Myometrial cell (primary cell): ENCODE measurements at places on chromosomes 7 and 10. TPM values are rescaled to one million over a fixed set of nuclear protein-coding genes. Genes with fewer than 3 reads are reported as not detected.

The ANKRD61 gene
- not detected in 2 replicates for total RNA-seq

The CALML5 gene
- total RNA-seq: not detected in 2 replicates

The GDF2 gene
- not detected in 2 replicates for total RNA-seq

The TCAF1 gene
- 47.3 and 68.1 TPM in 2 replicates for total RNA-seq

The EN2 gene
- not detected in 2 replicates for total RNA-seq

The ITPRID1 gene
- not detected in 2 replicates for total RNA-seq

The CTAGE8 gene
- 0.18 and 0.29 TPM in 2 replicates for total RNA-seq
